ENCODE measurements at places on chromosomes 5 and 9.

GRCh38 chr9:129289131-129289731, 111.2 kb upstream of the IER5L start:
- no peak for DNase-seq

DNA sequence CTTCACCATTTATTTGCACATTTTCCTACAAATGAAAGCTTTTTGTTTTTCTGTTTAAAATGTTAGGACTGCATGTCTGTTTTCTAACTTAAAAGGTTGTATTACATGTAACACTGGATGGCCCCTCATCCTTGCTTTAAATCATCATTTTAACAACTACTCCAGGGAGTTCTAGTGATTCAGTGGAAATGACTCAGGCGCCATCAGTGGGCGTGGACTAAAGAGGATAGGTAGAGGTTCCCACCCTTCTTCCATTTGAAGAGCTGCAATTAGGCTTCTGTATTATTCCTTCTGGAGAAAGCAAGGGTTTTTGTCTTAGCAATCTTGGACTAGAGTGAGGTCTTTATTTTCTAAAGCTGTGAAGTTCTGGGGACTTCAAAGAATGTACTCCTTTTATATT, 213.7 kb downstream of the TMEM38B start:
- DNase-seq, result no peak

- DNase-seq, result no peak
Measured at GRCh38 chr5:39451276-39451941, 26.6 kb upstream of the DAB2 start.

DNA sequence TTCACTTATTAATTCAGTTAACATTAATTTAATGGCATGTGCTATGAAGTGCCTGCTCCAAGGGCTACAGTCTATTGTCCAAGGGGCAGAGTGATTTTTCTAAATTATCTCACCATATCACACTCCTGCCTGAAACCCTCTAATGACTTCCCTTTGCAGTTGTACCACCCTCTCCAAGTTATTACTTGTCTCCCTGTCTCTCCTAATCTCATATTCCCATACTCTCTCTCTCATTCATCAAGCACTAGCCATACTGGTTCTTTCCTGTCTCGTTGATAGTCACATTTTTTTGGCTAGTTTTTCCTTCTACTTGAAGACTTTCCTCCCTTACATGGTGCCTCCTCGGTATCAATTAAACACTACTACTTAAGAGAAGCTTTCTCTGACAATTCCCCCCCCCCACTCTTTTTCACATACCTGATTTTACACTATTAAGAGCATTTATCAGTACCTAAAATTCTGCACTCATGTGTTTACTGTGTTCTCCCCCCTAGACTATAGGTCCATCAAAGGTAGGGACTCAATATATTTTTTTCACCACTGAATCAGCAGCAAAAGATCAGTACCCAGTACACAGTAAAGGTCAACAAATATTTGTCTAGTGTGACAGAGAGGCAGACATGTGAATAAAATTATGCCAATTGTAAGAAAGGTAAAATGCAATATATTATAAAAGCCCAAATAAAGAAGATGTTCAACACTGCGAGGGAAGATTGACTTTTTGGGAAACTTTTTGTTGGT, 19.0 kb downstream of the RICTOR start:
- no peak for DNase-seq

DNA sequence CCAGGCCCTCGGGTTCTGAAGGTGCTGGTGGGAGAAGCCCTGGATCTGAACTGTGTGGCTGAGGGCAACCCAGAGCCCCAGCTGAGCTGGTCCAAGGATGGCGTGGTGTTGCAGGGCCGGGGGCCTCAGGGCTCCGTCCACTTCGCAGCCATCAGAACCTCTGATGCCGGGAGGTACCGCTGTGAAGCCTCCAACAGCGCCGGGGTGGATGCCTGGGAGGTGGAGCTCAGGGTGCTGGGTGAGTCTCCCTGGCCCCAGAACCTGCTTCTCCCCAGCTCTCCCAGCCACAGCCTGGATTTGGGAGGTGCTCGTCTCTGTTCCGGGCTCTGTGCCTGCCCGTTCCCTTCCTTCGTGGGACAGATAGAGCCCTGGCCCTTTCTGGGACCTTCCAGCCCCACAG, 75.6 kb downstream of the HMCN2 start:
- DNase-seq, result no peak

DNA sequence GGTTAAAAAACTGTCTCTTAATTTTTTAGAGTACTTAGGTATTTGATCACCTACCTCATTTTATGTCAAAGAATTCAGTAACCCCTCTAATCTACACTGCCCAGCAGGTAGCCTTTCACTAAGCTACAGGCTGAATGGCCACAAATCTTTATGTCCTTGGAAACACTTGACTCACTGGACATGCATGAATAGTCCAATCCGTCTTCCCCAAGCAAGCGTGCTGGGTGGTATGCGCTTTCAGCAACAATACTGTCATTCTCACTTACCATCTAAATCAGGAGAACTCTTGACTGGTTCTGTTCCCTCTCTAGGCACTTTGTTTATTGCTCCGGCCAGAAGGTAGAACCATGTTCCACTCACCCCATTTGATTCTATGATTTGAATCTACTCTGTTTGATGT, 73.1 kb downstream of the TRPM3 start:
- no peak for DNase-seq

GRCh38 chr5:141841378-141842180, 36.6 kb downstream of the PCDH1 start:
- peak; percentile 46 for DNase-seq

DNA sequence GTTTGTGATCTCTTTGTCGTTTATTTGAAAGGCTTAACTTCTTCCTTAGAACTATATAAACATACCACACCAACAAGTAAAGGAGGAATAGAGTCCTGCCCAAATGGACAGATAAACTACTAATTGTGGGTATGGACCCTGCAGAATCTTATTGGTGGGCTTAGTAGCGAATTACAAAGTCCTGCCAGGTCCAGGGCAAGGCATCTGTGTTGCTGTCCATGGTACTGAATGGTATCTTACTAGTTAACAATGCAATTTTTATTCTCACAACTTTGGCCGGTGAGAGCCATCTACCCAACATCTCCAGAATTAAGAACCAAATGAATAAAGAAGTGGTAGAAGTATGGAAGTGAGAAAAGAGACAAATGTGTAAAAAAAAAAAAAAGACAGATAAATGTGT, 1782.4 kb upstream of the WWC1 start:
- DNase-seq, result no peak

DNA sequence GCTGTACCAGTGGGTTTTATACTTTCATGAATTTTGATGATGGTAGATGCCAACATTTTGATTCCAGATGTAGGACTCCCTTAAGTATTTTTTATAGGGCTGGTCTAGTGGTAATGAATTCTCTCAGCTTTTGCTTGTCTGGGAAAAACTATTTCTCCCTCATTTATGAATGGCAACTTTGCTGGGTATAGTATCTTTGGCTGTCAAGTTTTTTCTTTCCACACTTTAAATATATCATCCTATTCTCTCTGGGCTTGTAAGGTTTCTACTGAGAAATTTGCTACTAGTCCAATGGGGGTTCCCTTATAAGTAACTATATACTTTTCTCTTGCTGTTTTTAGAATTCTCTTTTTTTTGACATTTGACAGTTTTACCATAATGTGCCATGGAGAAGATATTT, 629.3 kb downstream of the NR2F1-AS1 start:
- DNase-seq, result no peak

GRCh38 chr5:123647066-123647465, 135.1 kb downstream of the CSNK1G3 start:
- DNase-seq, result no peak

DNA sequence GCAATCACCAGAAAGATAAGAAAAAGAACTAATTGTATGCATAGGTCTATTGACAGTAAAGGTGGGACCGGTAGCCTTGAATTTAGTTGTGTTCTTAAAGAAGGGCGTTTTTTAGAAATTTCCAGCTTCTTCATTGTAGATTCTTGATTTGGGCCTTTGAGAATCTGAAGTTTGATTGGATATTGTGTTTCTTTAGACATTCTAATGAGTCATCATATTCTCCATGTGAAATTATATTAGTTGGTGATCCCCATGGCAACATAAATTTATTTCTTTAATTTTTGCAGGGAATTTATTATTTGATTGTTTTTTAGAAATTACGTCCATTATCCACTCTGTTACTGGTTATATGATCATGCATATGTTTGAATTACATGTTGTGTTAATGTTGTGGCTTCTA, 63.6 kb downstream of the MAN2A1 start:
- no peak for DNase-seq

Data from NCI-H446 (cell line).